Parietal lobe (tissue), 2 donors: ENCODE measurements at places on chromosomes 7 and 10. TPM values are rescaled to one million over a fixed set of nuclear protein-coding genes. Genes with fewer than 3 reads are reported as not detected.

HOXA5 gene
- total RNA-seq, result not detected

RARRES2 gene
- total RNA-seq, result 5.0 TPM

WDR86 gene
- total RNA-seq, result 121 TPM

GBX1 gene
- total RNA-seq, result not detected
